ENCODE measurements at places on chromosomes 11 and 22.

DNA sequence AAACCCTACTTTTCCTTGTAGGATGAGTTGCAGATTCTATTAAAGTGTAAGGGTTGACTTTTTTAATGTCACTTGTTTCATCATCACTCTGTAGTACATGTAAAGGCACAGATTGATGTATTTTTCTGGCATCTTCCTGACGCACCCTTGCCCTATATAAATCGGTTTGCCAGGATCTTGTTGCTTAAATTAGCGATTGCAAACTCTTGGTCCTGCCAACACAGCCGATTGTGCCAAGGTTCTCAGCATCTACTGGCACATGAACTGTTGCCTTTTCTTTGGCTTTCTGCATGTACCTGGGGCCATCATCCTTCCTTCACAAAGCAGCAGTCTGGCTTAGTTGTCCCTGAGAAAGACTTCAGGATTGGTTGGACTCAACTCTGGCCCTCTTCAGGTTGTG, 7.5 kb upstream of the LIN7C start:
- no peak for DNase-seq

DNA sequence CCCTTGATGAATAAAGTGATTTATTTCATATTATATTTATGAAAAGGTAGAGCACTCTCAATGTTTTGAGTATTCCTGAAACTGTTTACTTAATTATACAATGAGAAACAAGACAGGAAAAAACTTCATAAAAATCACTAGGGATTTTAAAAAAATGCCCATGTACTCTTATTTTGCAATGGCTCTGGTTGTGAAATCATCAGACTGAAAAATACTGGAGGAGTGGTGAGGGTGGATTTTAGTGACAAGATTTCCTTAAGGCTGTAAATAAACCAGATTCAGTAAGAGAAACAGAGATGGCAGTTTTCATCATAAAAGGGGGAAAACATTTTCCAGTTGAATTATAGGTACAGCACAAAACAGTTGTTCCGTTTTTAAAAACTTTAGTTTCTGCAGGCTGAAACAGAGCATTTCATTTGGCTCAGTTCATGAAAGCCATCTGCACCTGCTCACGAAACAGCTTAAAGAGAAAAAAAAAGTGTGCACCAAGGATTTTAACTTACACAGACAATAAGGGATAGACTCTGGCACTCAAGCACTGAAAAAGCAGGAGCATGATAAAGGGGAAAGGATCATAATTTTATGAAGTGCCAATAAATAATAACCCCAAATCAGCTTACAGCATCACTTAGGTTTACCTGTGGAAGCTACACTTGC, 100.7 kb downstream of the MAML2 start:
- no peak for DNase-seq

DNA sequence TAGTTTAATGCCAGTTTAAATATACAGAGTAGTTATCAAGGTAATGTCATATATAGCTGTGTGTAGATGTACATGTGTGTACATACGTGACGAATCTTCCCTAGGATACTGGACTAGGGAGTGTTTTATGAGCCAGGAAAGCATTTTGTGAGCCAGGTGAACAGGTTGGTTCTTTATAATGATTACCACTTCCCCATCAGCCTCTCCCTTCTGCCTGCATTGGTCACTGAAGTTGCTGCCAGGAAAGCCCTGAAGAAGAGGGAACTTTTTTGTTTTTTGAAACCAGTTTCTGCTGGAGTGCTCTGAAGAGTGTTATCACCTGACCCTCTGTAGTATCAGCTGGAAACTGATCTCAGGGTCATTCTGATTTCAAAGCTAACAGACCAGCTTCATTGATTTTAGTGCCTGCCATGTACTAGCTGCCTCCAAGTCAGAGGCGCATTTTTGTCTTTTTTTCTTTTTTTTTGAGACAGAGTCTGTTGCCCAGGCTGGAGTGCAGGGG, 14.2 kb upstream of the ST14 start:
- DNase-seq: no peak

DNA sequence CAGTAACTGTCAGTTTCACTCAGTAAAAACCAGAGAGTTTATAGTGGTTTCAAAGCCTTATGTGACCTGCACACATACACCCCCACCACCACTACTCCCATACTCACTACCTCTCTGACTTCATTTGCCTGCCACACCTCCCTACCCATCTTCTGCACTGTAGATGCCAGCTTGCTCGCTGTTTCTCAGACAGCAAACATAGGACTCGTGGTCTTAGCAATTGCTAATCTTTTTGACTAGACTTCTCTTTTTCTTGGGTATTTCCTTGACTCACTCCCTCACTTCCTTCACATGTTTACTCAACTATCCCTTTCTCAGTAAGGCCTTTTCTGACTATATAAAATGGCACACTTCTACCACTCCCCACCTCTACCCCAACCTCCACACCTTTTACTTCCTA, 27.8 kb downstream of the CEP295 start:
- no peak for DNase-seq

- no peak for DNase-seq
Observed at GRCh38 chr11:126159719-126160344, 51.6 kb downstream of the RPUSD4 start.

DNA sequence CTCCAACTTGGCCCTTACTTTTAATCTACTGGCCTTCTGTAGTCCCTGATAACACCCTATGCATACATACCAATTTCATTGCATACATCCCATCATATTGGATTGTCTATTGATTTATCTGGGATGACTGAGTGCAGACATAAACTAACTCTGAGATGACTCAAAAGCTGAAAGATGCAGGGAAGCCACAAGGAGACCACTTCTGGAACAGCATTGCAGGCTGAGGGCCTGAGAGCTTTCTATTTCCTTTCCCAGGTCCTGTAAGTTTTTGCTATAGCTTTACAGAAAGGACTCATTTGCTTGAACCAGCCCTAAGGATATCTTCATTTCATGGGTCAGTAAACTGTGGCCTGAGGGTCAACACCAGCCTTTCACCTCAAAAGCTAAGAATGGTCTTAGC, 15.1 kb upstream of the SPON1 start:
- no peak for DNase-seq

DNA sequence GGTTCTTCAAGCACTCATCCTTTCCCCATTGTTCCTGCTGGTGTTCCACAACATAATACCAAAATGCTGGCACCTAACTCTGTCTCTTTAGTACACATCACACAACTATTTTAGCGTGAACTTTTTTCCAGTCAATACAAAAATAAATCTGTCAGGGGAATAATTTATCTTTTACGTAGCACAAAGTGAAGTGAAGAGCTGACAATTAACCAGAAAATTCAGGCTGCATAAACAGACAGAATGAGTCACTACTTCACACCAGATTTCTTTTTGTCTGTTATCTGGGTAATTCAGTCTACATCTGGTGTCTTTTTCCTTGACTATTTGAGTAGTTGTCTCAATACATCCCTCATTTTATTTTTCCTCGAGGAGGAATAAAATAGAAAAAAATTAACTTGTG, 7.9 kb upstream of the ETS1 start:
- no peak for DNase-seq

GRCh38 chr11:95977534-95978174, 53.7 kb upstream of the MTMR2 start:
- DNase-seq: no peak

DNA sequence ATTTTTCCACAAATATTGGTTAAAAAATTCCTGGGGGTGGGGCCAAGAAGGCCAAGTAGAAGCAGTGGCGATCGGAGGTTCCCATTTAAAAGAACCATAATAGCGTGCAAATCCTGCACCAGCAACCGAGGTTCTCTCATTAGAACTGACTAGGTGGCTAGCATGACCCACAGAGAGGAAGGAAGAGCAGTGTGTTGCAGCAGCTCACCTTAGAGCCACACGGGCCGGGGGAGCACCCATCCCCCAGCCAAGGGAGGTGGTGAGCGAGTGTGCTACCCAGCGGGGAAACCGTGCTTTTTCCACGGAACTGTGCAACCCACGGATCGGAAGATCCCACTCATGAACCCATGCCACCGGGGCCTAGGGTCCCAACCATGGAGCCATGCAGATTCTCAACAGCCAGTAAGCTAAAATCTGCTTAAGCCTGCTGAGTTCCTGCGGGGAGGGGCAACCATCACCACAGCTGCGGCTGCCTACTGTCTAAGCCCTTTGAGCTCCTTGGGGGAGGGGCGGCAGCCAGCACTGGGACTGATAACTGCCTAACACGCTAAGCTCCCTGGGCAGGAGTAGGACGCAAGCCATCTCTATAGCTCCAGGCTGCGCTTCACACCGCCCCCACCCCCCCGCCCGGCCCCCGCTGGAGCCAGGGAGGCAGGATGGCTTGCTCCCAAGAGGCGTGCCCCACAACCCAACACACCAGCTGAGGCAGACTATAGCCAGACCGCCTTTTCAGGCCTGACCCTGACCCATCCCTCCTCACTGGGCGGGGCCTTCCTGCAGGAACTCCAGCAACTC, 21.0 kb upstream of the HTATIP2 start:
- no peak for DNase-seq

- no peak for DNase-seq
Observed at GRCh38 chr11:46762248-46762647, 43.2 kb downstream of the F2 start.

DNA sequence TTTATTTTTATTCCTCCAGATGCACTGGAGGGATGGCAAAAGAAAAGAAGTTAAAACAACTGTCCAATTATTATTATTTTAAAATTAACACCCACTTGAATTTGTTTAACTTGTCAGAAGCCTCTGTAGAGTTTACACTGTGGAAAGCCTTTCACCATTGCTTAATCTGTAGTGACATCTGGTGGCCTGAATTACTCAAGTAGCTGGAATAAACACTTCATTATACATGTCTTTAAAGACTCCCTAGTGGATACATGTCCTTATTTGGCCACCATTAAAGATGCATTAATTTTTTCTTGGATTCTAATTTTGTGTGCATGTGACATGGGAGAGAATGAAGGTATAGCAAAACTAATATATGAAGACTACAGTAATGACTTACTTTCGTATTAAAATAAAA, 1496.5 kb downstream of the FAM181B start:
- peak; percentile 1 for DNase-seq

GRCh38 chr11:131756479-131757110, 386.2 kb downstream of the NTM start:
- no peak for DNase-seq

GRCh38 chr22:33666961-33667619, 253.2 kb downstream of the LARGE1 start:
- DNase-seq: no peak

DNA sequence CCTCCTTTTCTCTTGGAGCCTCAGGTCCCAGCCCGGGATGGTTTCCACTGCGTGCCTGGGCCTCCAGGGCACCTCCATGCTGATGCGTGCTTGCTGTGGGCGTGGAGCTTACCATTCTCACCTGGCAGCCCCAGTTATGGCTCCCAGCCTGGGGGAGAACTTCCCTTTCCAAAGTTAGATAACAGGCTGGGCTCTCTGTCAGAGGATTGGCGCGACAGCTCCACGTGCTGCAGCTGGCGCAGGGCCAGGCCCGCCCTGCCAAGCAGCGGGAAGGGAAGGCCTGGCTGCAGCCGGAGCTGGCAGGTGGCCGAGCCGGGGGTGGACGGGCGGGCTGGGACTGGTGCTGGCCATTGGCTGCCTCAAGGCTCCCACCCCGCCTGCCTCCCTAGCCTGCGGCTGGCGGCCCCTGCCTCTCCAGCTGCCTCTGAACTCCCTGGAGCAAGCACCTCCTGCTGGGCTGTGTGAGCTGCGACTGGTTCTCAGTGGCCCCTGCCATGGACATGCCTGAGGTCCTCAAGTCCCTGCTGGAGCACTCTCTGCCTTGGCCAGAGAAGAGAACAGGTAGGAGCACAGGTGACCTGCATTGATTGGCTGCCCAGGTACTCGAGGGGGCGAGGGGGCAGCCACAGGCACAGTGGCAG, 14.6 kb upstream of the TEF start:
- peak; percentile 92 for DNase-seq

DNA sequence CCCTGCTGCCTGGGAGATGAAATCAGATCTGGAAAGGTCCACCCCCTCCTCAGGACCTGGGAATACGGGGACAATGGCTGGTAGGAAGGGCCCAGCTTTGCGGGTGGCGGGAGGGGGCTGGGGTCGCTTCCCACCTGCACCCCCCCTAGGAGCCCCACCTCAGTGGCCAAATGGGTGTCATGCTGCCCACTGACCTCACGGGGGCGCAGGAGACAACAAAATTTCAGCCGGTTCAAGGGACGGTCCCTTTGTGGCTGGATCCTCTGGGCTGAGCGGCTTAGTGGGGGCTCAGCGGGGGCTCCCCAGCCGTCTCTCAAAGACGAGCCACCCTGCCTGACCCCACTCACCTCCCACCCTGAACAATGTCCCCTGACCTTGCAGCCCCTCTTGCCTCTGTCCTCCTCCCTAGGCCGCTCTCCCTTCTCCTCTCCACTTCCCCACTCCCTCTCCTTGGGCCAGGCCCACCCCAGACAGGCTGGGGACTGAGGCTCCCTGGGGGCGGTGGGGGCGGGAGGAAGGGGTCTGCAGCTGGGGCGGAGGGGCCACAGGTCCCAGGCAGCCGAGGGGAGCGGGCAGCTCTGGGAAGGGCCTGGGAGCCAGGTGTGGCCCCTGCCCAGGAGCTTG, 39.3 kb upstream of the H19 start:
- no peak for DNase-seq

DNA sequence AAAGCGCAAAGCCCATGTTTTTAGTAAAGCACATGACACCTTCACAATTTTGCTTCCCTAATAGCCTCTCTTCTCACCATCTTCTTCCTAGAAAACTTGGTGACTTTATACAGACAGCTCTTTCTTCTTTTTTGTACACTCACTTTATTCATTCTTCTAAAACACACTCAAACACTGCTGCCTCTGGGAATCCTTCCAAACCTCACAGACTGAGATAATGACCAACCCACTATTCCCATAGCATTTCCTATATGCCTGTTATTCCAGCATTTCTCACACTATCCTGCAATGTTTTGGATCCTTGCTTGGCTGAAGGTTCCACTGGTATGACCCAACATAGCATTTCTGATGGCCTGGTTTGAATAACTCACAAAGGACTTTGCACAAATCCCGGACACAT, 442.1 kb upstream of the CCDC90B start:
- no peak for DNase-seq

DNA sequence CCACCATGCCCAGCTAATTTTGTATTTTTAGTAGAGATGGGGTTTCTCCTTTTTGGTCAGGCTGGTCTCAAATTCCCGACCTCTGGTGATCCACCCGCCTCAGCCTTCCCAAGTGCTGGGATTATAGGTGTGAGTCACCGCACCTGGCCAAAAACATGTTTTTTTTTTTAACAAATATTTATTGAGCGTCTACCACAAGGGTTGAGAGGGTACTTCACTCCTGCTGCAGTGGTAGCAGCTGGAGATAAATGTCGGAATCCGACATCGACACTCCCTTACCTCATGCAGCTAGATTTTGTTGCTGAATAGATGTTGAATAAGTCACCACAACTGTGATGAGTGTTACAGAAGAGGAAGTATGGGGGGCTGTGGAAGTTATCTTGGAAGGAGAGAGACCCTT, 971 bp downstream of the DNAJB13 start:
- no peak for DNase-seq

DNA sequence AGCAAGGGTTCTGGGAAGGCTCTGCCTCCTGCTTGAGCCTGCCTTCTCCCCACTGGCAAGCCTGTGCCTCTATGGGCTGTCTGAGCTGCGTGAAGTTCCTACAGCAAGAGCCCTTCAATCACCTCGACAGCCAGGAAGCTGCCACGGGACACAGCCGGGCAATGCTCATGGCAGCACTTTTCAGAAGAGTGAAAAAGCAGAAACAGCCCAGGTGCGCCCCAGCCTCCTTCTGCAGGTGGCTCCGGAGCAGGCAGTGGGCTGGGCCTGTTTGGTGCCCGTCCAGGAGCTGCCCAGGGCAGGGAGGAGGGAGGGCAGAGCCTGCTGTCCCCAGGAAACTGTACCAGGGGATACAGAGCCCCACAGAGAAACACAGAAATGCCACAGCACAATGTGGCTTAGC, 24.6 kb upstream of the COMT start:
- no peak for DNase-seq

All from hippocampal formation (tissue), 2 donors.